Caco-2 (cell line): ENCODE measurements at places on chromosomes 1 and 21.

- no peak for DNase-seq
Observed at GRCh38 chr21:43951911-43952703, 60.0 kb upstream of the TRAPPC10 start.

- no peak for DNase-seq
Observed at GRCh38 chr1:160171980-160172379, 18.4 kb upstream of the CASQ1 start.

GRCh38 chr1:172638885-172639831, 19.7 kb upstream of the FASLG start:
- no peak for DNase-seq

DNA sequence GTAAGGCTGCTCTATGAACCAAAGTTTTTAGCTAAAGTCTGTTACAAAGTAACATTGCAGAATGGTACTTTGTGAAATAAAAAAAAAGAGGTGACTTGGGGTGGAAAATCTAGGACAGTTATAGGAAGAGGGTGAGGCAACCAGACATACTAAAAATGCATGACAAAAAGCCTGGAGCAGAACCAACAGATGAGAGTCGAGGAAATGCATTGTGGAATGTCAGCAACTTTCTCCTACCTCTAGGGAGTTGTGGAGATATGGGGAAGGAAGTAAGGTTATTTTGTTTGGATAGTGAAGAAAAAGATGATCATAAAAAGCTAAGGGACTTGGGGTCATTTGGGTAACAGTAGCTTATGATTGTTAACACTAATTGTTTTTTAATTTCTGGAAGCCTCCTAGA, 295.6 kb downstream of the S1PR1 start:
- DNase-seq: no peak

DNA sequence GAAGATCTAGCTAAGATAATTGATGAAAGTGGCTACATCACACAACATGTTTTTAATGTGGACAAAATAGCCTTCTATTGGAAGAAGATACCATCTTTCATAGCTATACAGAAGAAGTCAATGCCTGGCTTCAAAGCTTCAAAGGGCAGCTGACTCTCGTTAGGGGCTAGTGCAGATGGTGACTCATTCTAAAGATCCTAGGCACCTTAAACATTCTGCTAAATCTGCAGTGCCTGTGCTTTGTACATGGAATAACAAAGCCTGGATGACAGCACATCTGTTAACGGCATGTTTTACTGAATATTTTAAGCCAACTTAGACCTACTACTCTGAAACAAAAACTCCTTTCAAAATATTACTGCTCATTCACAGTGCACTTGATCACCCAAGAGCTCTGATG, 65.6 kb upstream of the USP24 start:
- DNase-seq: no peak

GRCh38 chr1:119008483-119009311, 20.6 kb upstream of the TBX15 start:
- no peak for DNase-seq

DNA sequence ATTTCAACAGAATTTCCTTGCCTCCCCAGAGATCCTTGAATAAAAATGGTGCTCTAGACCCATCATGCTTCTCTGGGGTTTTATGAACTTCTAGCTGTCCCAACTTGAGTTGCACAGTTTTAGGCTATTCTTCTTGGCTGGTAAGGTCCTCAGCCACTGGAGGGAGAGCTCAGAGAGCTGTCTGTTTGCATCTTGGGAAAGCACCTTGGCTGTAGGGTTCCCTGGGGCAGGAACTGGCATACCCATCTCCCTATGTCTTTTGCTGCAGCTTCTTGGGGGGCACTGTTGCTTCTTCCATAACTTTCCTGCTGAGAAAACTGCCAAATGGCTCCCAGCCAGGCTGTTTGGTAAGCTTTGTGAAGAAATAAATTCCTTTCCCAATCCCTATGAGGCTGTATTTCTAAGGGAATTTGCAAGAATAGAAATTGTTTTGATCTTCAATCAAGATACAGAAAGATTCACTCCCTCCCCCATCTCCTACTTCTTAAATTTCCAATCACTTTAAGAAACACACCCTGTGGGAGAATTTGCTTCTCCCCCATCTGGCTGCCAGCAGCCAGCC, 8.2 kb upstream of the FMOD start:
- no peak for DNase-seq

GRCh38 chr1:228825840-228826484, 90.7 kb downstream of the RHOU start:
- DNase-seq: no peak

DNA sequence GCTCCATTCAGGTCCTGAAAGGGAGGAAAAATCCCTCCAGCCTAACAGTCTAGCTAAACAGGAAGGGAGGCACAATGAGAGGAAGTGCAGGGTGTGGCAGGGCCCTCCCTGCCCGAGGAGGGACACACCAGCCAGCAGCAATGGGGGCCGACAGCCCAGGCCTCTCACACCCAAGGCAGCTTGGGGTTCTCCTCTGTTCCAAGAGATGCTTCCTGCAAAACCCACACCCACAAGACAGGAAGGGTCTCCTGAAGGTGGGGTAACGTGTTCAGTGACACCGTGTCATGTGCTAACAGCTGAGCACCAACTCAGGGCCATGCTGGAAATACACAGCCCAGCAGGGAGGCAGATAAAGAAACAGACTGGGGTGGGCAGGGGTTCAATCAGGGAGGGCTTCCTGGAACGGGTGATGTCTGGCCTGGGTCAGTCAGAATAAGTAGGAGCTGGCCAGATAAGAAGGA, 10.2 kb downstream of the ECE1 start:
- DNase-seq: no peak
